ENCODE measurements at places on chromosomes 2 and 18.

- no peak for DNase-seq
Measured at GRCh38 chr2:1585635-1586034, 158.7 kb downstream of the PXDN start.

GRCh38 chr2:102138331-102138730, 4.2 kb upstream of the IL1R1 start:
- no peak for DNase-seq

- DNase-seq, result no peak
Measured at GRCh38 chr2:19675003-19675629, 226.7 kb downstream of the TTC32 start.

DNA sequence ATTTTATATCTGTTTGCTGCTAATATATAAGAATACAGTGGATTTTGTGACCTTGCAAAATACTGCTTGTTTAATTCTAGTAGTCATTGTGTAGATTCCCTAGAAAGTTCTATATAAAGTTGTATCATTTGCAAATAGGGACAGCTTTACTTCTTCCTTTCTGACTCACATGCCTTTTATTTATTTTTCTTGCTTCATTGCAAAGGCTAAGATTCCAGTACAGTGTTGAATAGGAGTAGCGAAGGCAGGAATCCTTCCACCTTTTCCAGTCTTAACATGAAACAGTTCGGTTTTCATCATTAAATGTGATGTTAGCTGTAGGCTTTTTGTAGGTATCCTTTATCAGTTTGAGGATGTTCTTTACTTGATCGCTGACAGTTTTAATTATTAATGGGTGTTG, 58.1 kb downstream of the DGKD start:
- DNase-seq, result no peak

- no peak for DNase-seq
Measured at GRCh38 chr18:498931-499775, 1.3 kb downstream of the COLEC12 start.

- DNase-seq, result no peak
Measured at GRCh38 chr2:143473820-143474219, 344.6 kb downstream of the ARHGAP15 start.

DNA sequence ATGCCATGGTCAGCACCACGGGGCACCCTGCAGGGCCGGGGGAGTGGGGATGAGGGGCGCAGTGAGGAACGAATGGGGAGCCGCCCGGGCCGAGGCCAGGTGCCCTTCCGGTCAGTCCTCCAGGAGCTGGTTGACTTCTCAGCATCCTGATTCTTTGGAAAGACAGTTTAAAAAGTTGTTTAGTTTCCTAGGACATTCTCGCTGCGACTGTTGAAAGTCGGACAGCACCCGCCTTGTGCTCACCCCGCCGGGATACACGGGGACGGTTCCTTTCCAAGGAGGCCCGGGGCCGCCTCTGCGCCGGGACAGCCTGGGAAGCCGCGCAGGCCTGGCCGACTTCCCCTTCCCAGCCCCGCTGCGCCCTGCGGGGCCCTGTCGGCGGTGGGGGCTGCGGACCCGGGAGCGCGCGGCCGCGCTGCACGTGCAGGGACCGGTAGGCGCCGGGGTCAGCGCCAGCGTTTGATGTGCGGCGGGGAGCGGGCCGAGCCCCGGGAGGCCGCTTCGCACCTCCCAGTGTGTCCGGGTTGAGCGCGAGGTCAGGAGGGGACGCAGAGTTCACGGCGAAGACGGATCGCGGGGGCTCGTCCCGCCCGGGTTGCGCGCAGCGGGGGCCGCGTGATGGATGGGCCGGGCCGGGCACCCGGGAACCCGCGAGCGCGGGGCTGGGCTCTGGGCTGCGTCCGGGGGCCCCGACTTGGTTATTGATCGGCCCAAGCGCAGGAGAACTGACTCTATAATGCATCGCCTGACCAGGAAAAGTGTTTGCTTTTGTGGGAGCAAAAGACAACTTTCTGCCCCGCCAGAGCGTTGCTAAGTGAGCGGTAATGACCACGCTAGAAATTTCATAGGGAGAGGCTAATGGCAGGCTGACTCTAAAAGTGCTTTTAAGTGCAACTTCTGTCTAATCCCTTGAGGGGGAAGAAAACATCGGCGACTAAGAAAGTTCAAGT, 28.0 kb upstream of the SMIM21 start:
- no peak for DNase-seq

GRCh38 chr18:35077937-35078336, 36.7 kb downstream of the MAPRE2 start:
- no peak for DNase-seq

GRCh38 chr2:39772812-39773152, 6.3 kb downstream of the THUMPD2 start:
- DNase-seq, result no peak

- DNase-seq, result no peak
Measured at GRCh38 chr2:61253136-61253535, 91.1 kb downstream of the C2orf74 start.

GRCh38 chr2:98793275-98793674, 62.3 kb upstream of the MGAT4A start:
- no peak for DNase-seq

DNA sequence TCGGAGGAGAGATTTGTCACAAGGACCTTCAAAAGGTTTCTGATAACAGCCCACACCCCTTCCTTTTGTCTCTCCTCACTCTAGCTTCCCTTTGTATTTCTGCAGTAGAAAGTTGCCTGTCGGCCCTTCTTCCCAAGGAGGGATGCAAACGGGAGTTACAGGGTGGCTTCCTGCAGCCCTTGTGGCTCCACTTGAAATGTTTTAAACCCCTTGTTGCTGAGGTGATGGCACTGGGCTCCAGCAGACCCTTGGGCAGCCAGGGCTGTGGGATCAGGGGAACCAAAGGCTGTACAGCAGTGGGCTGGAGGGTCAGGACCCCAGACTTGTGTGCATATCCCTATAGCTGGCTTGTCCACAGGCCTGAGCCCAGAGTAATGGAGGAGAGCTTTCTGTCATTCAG, 62.1 kb downstream of the COA5 start:
- no peak for DNase-seq

- DNase-seq, result no peak
Measured at GRCh38 chr2:60528281-60529020, 25.0 kb downstream of the BCL11A start.

DNA sequence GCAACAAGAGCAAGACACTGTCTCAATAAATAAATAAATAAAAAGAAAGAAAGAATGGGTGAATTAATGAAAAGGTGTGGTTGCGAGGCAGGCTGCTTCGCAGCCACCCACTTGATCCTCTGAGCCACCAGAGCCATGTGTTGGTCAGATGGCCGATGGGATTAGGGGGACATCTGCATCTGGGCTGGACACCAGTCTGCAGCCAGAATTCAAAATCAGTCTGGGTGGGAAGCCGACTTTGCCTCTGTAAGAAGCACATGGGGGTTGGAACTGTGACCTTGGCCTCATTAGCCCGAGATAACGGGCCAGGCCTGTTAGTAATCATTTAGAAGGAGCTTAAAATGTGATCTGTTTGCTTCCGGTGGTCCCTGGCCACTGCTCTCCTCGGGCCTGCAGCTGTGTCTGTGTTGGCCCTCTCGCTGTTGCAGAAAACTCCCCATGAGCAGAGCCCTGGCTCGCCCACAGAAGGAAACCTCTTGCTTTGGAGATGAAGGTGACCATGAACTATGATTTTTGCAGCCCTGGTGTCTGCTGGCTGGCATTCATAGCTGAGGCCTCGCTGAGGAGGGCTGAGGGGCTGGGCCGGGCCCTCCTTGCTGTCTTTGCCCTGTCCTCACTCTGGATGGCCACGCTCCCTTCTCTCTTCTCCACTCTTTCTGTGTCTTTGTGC, 94.4 kb downstream of the DYSF start:
- DNase-seq, result no peak

DNA sequence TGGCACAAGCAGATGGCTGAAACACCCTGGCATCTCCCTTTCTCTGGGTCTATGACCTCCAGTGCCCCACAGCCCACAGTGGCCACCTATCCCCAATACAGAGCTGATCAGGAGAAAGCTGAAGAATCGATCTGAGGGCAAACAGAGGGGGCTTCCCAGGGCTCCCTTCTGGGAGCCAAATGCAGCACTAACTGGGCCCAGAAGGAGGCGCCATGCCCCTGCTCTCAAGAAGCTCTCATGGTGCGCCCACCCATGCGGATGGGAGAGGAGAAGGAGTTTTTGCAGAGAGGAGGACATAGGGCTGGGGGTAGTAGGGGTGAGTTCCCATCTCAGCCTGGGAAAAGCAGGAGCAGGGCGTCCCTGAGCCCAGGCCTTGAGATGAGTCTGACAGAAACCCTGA, 787.3 kb upstream of the RAB6C start:
- no peak for DNase-seq

DNA sequence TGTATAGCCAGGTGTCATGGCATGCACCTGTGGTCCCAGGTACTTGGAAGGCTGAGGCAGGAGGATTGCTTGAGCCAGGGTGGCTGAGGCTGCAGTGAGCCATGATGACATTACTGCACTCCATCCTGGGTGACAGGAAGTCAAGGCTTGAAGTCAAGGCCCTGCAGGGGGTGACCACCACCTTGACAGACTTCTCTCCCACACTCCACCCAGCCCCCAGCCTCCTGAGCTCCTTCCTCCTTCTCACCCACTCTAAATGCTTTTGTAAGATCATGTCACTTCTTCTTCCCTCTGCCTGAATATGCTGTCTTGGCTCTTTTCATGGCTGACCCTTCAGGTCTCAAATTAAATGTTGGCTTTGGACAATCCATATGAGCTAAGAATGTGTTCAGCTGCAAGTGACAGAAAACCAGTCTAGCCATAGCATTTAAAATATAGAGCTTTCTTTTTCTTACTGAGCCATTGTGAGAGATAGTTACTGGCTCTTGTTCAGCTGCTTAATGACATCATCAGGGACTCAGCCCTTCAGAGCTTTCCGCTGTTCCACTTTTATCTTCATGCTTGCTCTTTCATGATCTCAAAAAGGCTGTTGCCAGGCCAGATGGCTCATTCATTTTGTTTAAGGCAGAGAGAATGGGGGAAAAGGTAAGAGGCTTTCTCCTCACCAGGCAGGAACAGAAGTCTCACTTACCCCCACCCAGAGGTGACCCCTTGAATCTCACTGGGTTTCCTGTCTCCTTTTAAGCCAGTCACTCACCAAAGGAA, 36.7 kb upstream of the TTC39C start:
- DNase-seq, result no peak

DNA sequence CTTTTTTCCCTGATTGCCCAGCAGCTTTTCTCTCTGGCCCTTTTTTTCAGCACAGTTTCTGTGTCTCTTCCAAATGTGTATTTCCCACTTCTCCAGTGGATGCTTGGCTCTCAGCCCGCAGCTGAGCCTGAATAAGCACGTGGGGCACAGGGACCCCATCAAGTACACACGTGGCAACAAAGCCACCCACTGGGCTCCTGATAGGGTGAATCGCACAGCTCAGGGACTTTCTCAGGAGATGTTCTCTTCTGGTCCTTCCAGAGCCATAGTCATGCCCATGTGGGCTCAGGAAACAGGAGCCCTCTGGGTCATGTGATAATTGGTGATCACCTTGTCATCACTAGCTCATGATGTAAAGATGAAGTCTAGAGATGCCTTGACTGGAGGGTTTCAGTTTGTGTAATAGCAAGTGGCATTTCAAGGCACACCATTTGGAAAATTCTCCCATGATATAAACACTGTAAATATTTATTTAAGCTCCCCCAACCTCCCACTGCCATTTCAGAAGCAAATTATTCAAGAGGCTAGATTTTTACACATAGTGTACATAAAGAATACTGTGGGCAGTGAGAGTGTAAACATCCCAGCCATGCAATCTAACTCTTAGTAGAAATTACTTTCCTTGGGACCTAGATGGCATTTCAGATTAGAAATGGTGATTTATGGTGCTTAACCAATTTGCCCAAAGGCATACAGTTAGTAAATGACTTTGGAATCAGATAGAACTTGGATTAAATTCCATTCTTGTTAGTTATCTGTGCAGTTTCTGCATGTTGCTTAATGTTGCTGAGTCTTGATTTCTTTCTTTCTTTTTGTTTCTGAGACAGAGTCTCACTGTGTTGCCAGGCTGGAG, 597.5 kb downstream of the SLC4A3 start:
- no peak for DNase-seq
